Activated CD8-positive, alpha-beta memory T cell treated with anti-CD3 and anti-CD28 coated beads for 1 hour (primary cell): ENCODE measurements at places on chromosomes 3 and 15.

DNA sequence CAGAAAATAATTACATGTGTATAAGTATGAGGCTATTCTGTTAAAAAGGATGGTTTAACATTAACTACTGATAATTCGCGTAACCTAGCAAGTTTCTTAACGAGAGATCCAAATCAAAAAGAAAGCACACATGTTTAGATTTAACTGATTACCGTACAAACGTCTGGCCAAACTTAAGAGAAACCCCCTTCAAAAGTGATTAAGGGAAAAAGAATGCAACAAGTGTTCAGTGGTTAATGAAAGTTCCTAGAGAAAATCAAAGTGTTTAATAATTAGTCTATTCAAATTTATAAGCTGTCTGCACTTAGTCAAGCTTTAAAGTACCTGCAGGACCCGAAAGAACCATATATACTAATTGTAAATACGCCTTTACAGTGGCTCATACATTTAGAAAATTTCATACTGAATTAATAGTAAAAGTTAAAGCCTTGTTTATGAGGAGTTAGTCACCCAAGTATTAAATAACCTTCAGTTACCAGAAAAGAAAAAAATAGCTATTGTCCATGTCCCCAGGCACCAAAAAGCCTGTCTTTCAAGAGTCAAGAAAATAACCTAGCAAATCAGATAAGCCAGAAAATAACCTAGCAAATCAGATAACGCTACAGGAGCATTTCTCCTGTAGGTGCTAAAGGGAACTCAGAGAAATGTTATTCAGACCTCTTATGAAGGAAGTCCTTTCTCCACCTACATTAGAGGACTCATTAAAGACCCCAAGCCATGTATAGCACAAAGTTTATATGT lies 34.6 kb downstream of the ZNF589 start:
- DNase-seq: no peak

- DNase-seq: no peak
Measured at GRCh38 chr3:178310949-178311348, 225.3 kb upstream of the KCNMB2 start.

DNA sequence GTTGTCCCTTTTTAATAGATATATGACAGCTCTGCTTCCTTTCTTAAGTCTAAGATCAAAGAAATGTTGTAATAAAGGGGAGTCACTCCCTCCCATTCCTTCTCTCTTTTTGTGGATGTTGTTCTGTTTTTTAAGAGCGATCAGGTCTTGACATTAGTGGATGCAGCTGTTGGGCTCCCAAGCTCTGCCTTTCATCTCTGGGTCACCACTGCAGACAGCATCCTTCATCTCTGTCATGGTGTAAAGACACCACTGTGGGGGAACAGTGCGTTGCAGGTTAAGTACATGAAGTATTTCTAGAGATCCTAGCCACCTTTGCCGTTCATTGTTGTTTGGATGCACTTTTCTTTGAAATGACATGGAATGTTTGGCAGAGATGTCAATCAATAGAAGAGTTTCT lies 17.7 kb downstream of the FNDC3B start:
- no peak for DNase-seq

- DNase-seq: no peak
Measured at GRCh38 chr3:106675451-106675850, 701.8 kb upstream of the CCDC54 start.
